ENCODE measurements at places on chromosomes 6 and 20. TPM values are rescaled to one million over a fixed set of nuclear protein-coding genes. Genes with fewer than 3 reads are reported as not detected.

Gene NRSN1
- not detected for total RNA-seq

Gene ATG5
- total RNA-seq: 33.2 TPM

Gene C4A
- total RNA-seq: 5.2 TPM

Gene CD40
- total RNA-seq: 12.9 TPM

Gene SPTLC3
- total RNA-seq: 0.13 TPM

Gene CCN5
- total RNA-seq: 0.16 TPM

Gene MRAP2
- 4.9 TPM for total RNA-seq

Gene SLC2A4RG
- total RNA-seq: 47.2 TPM

Gene CST4
- not detected for total RNA-seq

Gene LST1
- 0.66 TPM for total RNA-seq

DNA sequence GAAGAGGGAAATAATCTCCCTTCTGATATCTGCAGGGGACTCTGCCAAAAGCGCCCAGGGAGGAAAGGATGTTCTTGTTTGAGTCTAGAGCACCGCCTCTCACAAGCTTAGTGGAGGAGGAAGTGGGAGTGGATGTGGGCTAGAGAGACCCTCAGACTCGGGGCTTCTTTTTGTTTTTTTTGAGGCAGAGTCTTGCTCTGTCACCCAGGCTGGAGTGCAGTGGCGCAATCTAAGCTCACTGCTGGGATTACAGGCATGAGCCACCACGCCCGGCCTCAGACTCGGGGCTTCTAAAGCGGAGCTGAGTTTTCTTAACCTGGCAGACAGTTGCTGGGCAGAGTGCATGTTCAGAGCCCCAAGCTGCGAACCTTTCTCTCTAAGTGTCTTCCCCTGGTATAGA is 310.8 kb downstream of the BMP7 start:
- H3K4me3 ChIP-seq: no peak overlapping the region
- H3K27ac ChIP-seq: no peak overlapping the region
- H3K4me1 ChIP-seq: peaks cover 54% of the 10 kb centered on the region
- no peak for DNase-seq
- H3K27me3 ChIP-seq: peaks cover 5% of the 10 kb centered on the region
- no peaks in the 10 kb centered on the region for H3K36me3 ChIP-seq

DNA sequence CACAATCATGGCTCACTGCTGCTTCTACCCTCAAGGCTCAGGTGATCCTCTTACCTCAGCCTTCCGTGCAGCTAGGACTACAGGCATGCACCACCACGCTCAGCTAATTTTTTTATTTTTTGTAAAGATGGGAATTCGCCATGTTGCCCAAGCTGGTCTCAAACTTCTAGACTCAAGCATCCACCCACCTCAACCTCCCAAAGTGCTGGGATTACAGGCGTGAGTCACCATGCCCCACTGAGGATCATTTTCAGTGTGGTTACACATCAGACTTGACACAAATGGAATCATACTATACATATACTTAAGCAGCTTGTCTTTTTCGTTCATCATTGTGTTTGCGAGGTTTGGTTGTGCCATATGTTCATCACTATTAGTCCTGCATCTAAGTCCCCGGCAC is 26.6 kb downstream of the ZC3H12D start:
- no peak overlapping the region for H3K27ac ChIP-seq
- DNase-seq: no peak
- no peak overlapping the region for H3K4me3 ChIP-seq
- peaks cover 5% of the 10 kb centered on the region for H3K27me3 ChIP-seq
- H3K36me3 ChIP-seq: no peaks in the 10 kb centered on the region

DNA sequence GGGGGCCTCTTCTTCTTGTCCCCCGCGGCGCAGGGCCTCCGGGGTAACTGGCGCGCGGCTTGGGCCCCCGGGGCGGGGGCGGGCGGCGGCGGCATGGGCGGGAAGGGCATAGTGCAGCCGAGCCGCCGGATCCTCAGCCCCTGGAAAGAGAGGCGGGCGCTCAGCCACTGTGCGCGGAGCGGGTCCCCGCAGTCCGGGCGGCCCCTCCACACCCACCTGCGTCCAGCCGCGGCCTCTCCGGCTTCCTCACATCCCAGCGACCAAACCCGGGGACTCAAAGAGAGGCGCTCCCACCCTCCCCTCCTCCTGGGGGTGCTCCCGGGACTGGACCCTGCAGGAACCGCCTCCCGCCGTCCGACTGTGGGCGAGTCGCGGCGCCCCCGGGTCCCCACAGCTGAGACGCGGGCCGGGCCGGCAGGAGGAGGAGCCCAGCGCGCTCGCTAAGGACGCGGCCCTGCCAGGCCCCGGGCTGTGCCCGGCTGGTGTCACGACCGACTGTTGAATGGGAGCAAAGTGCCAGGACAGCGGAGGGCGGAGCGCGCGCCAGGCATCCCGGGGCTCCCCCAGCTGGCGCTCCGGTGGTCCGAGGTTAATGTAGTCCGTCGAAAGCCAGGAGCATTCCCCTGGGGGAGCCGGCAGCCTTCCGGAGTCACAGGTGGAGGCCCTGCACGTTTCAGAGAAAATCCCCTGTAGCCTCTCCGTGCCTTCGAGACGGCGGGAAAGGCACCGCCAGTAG is at the start of gene PRR18:
PRR18 (minus strand) TSS at position 360 of the 736 bp plus-strand sequence; CDS start at position 110, 250 bp downstream.
- no peak within 1 kb of the TSS for H3K27ac ChIP-seq
- peak; percentile 42 for DNase-seq
- peak within 1 kb of the TSS; percentile 56 for H3K4me3 ChIP-seq
- H3K27me3 ChIP-seq: peaks cover 61% of the 10 kb centered on the region
- H3K4me1 ChIP-seq: peaks cover 8% of the 10 kb centered on the region
- no peaks in the 10 kb centered on the region for H3K36me3 ChIP-seq

DNA sequence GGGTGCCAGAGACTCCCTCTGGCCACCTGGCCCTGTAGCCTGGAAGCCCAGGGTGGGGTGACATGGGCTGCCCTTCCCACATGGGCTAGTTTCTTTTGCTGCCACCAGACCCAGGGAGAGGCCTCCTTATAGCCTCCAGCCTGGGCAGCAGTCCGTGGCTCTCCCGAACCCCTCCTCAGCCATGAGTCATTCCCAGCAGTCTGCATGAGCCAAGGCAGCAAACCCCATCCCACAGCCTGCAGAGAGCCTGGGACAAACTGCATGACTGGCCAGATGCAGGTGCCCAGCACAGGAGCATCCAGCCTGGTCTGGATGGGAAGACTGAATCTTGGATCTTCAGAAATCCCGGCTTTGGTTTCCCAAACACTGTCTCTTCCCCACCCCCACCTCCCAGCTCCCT is 75.7 kb downstream of the MRPL14 start:
- H3K36me3 ChIP-seq: no peaks in the 10 kb centered on the region
- DNase-seq: no peak
- no peaks in the 10 kb centered on the region for H3K27me3 ChIP-seq
- no peak overlapping the region for H3K4me3 ChIP-seq
- H3K27ac ChIP-seq: no peak overlapping the region

- H3K4me1 ChIP-seq: peaks cover 48% of the 10 kb centered on the region
- no peak overlapping the region for H3K27ac ChIP-seq
- H3K36me3 ChIP-seq: no peaks in the 10 kb centered on the region
- peaks cover 5% of the 10 kb centered on the region for H3K27me3 ChIP-seq
- DNase-seq: no peak
- H3K4me3 ChIP-seq: no peak overlapping the region
Observed at GRCh38 chr6:128516514-128516898, 3.9 kb downstream of the PTPRK start.

- no peak for DNase-seq
- no peak overlapping the region for H3K27ac ChIP-seq
- no peak overlapping the region for H3K4me3 ChIP-seq
- no peaks in the 10 kb centered on the region for H3K27me3 ChIP-seq
Observed at GRCh38 chr6:72533606-72534005, 88.3 kb upstream of the KCNQ5 start.

DNA sequence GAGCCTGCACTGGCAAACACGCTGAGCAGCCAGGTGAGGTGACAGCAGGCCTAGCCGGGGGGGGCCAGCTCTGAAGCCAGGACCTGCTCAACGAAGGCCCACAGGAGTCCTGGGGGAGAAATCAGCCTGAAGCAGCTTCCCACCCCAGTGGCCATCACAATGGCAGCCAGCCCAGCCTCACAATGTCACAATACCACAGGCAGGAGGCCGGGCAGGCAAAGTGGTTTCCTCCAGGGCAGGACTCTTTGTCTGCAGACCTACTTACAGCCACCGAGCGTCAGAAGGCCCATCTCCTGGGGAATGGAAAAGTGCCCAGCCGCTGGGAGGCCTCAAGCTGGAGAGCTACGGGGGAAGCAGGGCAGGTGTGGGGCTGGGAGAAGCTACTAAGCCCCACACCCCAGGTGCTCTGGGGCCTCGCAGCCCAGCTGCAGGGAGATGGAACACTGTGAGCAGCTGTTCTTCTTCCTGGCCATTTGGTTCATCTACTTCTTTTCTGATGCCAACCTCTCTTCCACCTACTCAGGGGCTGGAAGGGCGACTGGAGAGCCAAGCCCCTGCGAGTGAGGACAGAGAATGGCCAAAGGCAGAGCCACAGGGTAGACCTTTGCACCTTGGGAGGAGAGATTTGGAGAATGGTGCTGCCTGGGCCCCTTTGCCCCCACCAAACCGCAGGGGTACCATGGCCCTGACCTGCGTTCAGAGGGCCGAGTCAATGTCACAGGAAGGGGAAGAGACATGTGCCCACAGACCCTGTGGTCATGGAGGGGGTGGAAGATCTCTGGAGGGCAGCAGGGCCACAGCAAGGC is 22.3 kb upstream of the AVP start:
- H3K36me3 ChIP-seq: no peaks in the 10 kb centered on the region
- peaks cover 9% of the 10 kb centered on the region for H3K4me1 ChIP-seq
- no peak overlapping the region for H3K4me3 ChIP-seq
- H3K27me3 ChIP-seq: no peaks in the 10 kb centered on the region

DNA sequence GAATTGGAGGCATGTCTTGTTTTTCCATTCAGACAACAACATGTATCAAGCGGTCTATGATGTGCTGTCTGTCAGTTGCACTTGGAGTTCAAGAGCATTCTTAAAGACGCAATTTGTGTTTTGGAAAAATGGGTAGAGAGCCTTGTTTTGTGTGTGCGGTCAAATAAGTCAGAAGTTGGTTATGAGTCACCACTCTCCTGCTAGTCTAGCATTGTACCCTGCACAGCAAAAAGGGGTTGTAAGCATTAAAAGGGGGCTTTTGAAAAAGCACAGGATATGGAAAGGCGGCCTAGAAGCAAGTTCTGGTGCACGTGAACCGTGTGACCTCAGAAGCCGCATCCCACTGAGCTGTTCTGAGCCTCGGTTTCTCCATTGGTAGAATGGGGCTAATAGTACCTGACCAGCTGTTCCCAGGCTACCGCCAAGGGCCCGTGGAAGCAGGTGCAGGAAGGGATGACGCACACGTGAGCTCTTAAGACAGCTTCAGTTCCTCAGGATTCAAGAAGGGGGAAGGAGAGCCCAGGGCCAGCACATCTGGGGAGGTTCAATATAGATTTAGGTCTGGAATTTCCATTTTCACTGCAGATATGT is 61.6 kb upstream of the SNX9 start:
- H3K27me3 ChIP-seq: peaks cover 4% of the 10 kb centered on the region
- H3K4me1 ChIP-seq: peaks cover 51% of the 10 kb centered on the region
- no peak for DNase-seq
- no peaks in the 10 kb centered on the region for H3K36me3 ChIP-seq
- H3K4me3 ChIP-seq: no peak overlapping the region
- peak overlapping the region; percentile 83 for H3K27ac ChIP-seq

- no peak overlapping the region for H3K4me3 ChIP-seq
- no peaks in the 10 kb centered on the region for H3K4me1 ChIP-seq
- no peak for DNase-seq
- H3K27ac ChIP-seq: no peak overlapping the region
- no peaks in the 10 kb centered on the region for H3K27me3 ChIP-seq
- H3K36me3 ChIP-seq: no peaks in the 10 kb centered on the region
Observed at GRCh38 chr20:10856237-10857015, 182.6 kb upstream of the JAG1 start.

- no peak overlapping the region for H3K27ac ChIP-seq
- H3K27me3 ChIP-seq: no peaks in the 10 kb centered on the region
- H3K36me3 ChIP-seq: no peaks in the 10 kb centered on the region
- no peak overlapping the region for H3K4me3 ChIP-seq
- H3K4me1 ChIP-seq: no peaks in the 10 kb centered on the region
Observed at GRCh38 chr6:155434829-155435423, 20.7 kb downstream of the NOX3 start.

DNA sequence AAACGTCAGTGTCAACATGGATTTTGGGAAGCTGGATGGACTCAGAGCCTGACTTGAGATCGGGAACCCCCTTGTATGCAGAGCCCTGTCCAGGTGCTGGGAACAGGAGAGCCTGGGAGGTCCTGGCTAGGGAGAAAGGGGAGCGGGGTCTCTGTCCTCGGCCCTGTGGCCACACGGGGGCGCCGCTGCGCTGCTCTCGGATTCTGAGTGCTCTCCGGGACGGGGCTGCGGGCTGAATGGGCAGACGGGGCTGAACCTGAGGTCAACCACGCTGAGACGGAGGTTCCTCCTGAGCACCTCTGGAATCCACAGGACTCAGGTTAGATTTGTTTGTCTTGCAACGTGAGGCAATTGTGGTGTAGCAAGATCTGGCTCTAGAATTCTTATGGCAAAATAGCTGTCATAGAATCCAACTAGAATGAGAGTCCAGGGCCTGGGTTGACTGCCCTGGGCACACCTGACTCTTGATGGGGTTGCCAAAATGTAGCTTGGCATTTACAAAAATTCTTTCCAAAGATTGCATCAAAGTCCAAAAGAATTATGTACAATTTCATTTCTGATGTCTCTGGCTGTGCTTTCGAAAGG is 20.6 kb upstream of the HLA-F start:
- no peak overlapping the region for H3K4me3 ChIP-seq
- no peak overlapping the region for H3K27ac ChIP-seq
- peaks cover 12% of the 10 kb centered on the region for H3K27me3 ChIP-seq

GRCh38 chr6:163232015-163232523 is 182.4 kb upstream of the QKI start:
- H3K4me3 ChIP-seq: no peak overlapping the region
- no peak overlapping the region for H3K27ac ChIP-seq
- peaks cover 5% of the 10 kb centered on the region for H3K4me1 ChIP-seq

DNA sequence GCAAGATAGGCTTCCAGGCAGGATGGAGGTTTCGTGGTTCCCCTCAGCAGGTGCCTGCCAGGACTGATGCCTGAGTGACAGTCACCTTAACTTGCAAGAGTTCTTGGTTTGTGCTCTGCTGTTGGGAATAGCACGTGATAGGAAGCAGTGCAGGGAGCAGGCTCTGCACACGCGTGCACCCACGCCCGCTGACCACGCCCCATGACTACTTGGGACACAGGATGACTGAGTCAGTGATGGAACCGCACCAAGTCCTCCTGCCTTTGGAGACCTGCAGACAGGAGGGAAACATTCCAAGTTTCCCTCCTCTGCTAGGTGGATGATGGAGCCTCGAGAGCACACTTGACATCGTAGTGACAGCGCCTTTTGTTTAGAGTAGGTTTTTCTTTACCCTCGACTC is 164.2 kb downstream of the DTNBP1 start:
- no peak overlapping the region for H3K4me3 ChIP-seq
- peaks cover 81% of the 10 kb centered on the region for H3K36me3 ChIP-seq
- H3K27ac ChIP-seq: peak overlapping the region; percentile 89
- DNase-seq: no peak

GRCh38 chr6:20606831-20607230 is 72.6 kb downstream of the CDKAL1 start:
- 0 out of 2 replicates have a peak overlapping the region, but pooled peaks have one; percentile 16 for H3K27ac ChIP-seq
- no peak for DNase-seq
- H3K4me1 ChIP-seq: peaks cover 15% of the 10 kb centered on the region
- H3K4me3 ChIP-seq: no peak overlapping the region
- no peaks in the 10 kb centered on the region for H3K27me3 ChIP-seq

- H3K36me3 ChIP-seq: peaks cover 2% of the 10 kb centered on the region
- no peaks in the 10 kb centered on the region for H3K27me3 ChIP-seq
- peak overlapping the region; percentile 57 for H3K27ac ChIP-seq
- no peak for DNase-seq
- H3K4me1 ChIP-seq: peaks cover 93% of the 10 kb centered on the region
Observed at GRCh38 chr6:40288919-40289318, 298.2 kb downstream of the LRFN2 start.

Data from WTC11 (cell line).